ENCODE measurements at places on chromosomes 1 and 21.

GRCh38 chr1:156963621-156964020 lies 43.2 kb downstream of the LRRC71 start:
- DNase-seq, result no peak

DNA sequence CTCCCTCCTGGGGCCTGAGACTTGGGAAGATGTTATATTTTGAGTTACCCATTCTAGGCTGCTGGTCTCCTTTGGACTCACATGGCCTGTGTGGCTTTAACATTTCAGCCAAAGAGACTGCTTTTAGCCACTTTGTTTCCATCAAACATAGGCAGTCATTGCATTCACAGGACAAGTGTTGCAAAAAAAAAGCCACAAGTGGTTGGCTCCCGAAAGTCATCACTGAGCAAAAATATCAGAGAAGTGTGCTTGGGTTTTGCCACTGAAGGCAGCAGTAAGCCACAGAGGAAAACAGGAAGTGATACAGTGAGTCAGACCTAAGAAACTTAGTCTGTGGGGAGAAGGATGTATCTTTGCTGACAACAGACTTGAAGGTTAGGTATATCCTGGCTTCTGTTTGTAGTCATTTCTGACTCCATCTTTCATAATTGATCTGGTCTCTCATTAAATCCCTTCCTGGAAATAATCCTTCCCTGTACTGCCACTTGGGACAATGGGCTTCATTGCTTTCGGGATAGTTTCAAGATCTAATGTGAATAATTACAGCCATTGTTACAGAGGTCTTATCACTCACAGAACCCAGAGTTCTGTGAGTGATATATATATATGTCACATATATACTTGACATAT lies 80.9 kb downstream of the COLGALT2 start:
- no peak for DNase-seq

- DNase-seq, result no peak
These were observed 12.2 kb downstream of the C1orf74 start for GRCh38 chr1:209772126-209772525.

DNA sequence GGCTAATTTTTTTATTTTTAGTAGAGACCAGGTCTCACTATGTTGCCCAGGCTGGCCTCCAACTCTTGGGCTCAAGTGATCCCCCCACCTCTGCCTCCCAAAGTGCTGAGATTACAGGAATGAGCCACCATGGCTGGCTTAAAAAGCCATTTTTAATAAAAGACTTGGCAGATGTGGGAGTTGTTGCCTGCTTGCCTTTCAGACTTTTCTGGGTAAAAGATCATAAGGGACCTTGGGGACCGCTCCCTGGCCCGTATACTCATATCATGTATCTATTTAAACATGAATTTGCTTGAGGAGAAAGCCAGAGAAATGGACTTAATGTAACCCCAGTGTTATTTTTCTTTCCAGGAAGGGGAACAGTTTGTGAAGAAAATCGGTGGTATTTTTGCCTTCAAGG lies 23.4 kb upstream of the PODN start:
- peak; percentile 58 for DNase-seq

DNA sequence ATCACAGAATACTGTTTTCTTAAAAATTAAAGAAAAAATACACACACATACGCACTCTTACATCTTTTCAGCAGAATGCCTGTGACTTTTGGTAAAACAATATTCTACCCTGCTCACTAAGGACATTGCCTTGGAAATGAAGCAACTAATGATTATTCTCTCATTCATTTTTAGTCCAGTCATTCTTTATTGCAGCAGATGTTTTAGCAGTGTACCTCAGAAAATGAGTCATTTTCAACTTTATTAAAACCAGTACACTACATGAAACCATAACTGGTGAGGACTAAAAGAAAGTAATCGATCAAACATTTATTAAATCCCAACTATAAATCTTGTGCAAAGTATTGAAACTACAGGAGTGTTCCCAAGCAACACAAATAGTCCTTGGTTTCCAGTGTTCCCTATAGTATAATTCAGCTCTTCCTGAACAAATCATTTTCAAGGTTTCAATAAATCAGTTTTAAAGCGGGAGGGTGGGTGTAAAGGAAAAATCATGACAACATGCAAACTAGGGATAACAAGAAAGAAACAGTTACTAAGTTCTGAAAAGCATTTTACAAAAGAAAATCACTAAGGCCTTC lies 114.2 kb downstream of the ADGRL4 start:
- no peak for DNase-seq

- no peak for DNase-seq
These were observed 263.6 kb upstream of the USP24 start for GRCh38 chr1:55478742-55479141.

GRCh38 chr21:15159382-15160020 lies 94.7 kb upstream of the NRIP1 start:
- no peak for DNase-seq

GRCh38 chr1:8011923-8012858 lies 13.9 kb downstream of the ERRFI1 start:
- DNase-seq, result no peak

DNA sequence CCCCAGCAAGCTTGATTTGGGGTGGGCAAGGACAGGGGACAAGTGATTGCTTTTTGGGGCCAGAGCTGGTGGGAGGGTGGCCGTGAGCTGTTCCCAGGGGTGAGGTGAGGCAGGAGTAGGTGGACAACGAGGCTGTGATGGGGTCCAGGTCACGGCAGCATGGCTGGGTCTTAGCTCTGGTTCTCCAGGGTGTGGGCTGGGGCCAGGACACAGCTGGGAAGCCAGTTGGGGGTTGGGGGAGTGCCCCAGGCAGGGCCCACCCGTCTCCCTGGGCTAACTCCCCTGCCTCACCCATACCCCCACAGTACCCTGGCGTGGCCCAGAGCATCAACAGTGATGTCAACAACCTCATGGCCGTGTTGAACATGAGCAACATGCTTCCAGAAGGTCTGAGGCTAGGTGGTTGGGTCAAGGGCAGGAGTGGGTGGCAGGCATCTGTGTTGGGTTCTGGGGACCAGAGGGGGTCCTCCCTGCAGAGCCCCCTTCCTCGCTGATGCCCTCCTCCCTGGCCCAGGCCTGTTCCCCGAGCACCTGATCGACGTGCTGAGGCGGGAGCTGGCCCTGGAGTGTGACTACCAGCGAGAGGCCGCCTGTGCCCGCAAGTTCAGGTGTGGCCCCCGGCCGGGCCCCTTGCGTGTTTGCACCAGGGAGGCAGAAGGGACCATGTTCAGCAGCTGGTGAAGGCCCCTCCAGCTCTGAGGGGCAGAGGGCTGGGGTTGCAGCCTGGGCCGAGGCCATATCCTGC lies 43.3 kb downstream of the COQ8A start:
- no peak for DNase-seq

DNA sequence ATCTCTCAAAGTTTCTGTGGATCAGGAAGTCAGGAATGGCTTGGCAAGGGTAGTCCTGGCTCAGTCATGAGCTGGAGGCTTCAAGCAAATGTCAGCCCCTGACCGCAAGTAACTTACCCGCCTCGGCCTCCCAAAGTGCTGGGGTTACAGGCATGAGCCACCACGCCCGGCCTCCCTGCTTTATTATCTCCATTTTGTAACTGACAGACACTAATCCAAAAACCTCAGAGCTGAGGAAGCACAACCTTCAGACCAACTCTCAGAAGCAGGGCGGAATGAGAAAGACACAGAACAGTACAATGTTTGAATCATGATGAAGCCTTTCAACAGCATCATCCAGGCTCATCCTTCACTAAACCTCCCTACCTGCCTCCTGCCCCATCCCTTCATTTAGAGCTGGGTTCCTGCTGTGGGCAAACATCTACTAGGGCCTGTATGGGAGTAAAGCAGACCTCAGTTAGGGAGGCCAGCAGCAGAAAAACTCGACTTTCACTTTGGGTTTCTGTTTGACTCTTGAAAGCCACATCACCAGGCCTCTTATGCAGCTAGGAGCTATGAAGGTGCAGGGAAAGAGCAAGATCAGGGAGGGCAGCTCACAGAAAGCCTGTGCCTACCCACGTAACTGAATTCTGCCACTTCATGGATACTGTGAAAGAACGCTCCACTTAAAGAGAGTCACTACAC lies 84.4 kb upstream of the RAB4A start:
- DNase-seq, result no peak

- no peak for DNase-seq
These were observed 29.7 kb downstream of the NPHP4 start for GRCh38 chr1:5962265-5963105.

- no peak for DNase-seq
These were observed 211.2 kb downstream of the PTGER3 start for GRCh38 chr1:70836456-70836855.

DNA sequence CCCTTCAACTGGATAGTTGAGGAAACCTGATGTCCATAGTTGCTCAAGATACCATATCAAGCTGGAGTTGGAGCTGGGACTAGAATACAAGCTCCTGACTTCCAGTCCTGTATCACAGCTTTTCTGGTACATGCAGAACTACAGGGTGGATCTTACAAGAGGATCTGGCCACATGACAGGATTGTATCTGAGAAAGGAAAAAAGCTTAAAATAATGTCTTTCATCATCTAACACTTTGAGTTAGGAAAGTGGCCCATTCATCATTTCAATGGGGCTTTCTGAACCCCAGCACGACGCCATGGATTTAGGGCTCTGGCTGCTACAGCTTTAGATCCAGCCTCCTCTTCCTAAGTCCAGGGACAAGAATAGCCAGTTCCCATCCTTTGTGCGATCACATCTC lies 46.9 kb downstream of the RASSF5 start:
- DNase-seq, result no peak

GRCh38 chr1:154856049-154856448 lies 14.0 kb downstream of the KCNN3 start:
- peak; percentile 82 for DNase-seq

GRCh38 chr1:65830306-65830705 lies 37.6 kb downstream of the PDE4B start:
- DNase-seq, result no peak

- DNase-seq, result no peak
These were observed 14.9 kb downstream of the TCP10L start for GRCh38 chr21:32570456-32570855.

DNA sequence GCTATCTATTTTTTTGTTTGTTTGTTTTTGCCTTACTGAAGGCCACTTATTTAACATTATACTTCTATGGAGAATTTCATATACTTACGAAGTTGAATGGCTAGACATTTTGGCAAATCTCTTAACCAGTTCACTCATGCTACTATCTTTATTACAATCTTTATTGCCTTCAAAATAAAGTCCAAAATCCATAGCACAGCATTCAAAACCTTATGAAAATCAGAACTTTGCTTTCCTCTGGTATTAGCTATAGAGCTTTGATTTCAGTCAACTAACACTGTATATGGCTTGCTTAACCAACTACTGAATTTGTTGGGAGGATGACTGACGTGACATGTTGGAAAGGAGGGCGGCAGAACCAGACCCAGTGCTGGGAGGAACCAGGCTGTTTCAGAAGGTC lies 571.1 kb downstream of the LMO4 start:
- DNase-seq, result no peak

GRCh38 chr1:6596886-6597776 lies 5.5 kb downstream of the KLHL21 start:
- DNase-seq, result peak; percentile 17

GRCh38 chr1:85201340-85202091 lies 700 bp upstream of the SYDE2 start:
- DNase-seq, result peak; percentile 80

DNA sequence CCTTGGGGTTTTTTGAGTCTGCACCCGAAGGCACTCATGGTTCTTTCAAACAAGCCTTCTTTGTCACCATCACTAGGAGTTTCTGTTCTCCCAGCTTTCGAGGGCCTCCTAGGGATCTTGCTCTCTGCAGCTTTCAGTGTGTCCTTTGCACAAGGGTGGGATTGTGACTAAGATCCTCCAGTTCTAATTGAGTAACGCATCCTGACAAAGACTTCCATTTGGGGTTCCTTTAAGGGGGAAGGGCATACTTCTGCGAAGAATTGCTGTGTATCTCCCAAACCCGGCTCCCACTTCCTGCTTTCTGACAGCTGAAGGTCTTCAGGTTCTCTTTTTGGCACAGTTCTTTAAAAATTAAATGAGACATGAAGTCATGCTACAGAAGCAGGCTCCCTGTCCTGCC lies 139.4 kb downstream of the EDEM3 start:
- no peak for DNase-seq

DNA sequence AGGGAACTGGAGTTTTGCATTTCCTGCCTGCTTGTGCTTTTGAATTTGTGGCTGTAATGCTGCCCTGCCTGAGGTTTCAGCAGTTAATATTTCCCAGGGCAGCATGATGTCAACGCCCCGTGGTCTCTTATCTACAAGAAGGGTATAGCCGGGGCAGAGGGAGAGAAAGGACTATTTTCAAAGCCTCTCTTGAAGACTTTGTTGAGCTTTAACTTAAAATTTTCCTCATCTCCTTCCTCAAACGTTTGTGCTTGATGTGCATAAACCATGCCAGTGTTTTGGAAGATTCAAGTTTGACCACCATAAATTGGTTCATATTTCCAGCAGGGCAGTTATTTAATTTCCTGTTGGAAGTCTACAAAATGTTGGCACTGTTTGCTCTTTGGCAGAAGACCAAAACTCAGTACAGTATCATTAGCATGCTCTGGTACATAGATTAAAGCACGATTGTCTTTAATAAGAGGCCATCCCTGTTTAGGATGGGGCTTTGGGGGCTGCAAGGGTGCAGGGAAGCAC lies 43.4 kb downstream of the ROR1 start:
- no peak for DNase-seq

- no peak for DNase-seq
These were observed 130.1 kb downstream of the DMRTB1 start for GRCh38 chr1:53589043-53589887.

GRCh38 chr1:21671915-21672314 lies 2.8 kb upstream of the RAP1GAP start:
- peak; percentile 32 for DNase-seq

GRCh38 chr1:175405766-175406165 lies 213.2 kb upstream of the KIAA0040 start:
- DNase-seq, result no peak

- DNase-seq, result no peak
These were observed 38.0 kb downstream of the NFIA start for GRCh38 chr1:61120246-61120840.

DNA sequence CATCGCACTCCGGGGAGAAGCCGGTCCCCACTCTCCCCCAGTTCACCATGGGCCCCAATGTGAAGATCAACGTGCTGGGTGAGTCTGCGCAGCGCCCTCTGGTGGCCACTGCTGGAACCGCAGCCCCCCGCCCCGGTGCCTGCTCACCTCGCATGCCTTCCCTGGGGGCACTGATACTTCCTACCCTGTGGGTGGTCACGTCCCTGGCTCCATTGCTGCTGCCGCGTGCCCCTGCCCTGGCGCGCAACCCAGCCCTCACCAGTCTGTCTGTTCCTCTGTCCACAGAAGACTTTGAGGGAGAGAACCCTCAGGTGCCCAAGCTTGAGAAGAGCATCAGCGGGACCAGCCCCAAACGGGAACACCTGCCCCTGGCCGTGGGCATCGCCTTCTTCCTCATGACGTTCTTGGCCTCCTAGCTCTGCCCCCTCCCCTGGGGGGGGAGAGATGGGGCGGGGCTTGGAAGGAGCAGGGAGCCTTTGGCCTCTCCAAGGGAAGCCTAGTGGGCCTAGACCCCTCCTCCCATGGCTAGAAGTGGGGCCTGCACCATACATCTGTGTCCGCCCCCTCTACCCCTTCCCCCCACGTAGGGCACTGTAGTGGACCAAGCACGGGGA lies 7.6 kb downstream of the EFNA3 start:
- peak; percentile 82 for DNase-seq

All from femur (tissue), 1 donor.